IMR-90 (cell line): ENCODE measurements at places on chromosomes 1 and 21. TPM values are rescaled to one million over a fixed set of nuclear protein-coding genes. Genes with fewer than 3 reads are reported as not detected.

The KDM5B gene
- 28.2 and 28.8 TPM in 2 replicates for polyA plus RNA-seq

DNA sequence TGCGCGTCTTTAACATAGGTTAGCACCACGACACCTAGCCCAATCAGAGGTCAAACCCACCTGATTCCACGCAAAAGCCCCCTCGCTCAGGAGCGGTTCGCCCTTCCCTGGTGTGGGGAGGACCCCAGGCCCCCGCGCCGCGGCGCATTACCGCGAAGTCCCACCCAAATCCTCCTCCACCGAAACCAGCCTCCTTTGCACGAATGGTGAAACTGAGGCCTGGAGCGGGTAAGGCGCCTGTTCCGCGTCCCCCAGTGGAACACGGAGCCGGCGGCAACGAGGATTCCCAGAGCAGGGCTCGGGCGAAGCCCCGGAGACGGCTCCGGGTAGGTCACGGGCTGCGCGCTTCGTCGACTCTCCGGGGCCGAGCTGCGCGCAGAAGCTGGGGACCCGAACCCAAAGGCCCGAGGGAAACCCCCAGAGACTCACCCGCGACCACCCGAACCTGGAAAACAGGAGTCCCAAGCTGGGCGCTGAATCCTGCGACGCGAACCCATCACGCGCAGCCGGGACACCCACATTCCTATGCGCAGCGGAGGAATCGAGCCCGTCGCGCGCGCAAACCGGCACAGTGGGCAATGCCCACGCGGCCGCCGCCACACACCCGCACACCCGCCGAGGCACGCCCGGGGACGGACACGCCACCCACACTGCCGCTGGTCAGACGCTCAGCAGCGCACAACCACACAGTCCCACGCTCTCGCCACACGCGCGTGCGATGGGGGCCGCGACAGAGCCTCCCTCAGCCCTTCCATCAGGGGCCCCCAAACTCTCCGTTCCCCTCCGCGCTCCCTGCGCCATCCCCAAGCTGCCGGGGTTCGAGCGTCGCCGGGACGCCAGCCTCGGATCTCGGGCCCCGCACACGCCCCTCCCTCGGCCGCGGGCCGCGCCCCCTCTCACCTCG lies 507 bp downstream of the GLIS1 start:
- H3K27ac ChIP-seq, result peak overlapping the region; percentile 22; the same call in 1 of the 2 replicates
- no peak for DNase-seq
- peak overlapping the region; percentile 66 for H3K4me3 ChIP-seq
- H3K4me1 ChIP-seq, result peaks cover 36% of the 10 kb centered on the region

DNA sequence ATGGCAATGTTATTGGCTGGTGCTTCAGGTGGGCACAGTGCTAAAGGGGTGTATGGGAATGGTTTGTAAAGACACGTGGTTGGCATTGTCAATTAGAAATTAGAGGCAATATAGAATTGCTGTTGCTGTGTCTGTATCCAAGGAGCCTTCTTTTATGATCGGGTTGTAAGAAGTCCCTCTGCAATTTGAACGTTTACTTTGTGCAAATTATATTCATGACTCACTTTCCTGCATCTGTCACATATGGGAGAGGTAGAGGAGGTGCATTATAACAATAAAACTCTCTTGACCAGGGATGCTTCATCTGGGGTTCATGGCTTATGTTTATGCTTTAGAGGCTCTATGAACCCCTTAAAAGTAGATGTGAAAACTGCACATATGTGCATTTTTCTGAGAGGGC lies 130.4 kb upstream of the DNAH14 start:
- H3K4me1 ChIP-seq, result no peaks in the 10 kb centered on the region
- H3K4me3 ChIP-seq, result no peak overlapping the region
- DNase-seq, result no peak
- no peaks in the 10 kb centered on the region for H3K36me3 ChIP-seq
- H3K27me3 ChIP-seq, result peaks cover 3% of the 10 kb centered on the region
- no peak overlapping the region for H3K27ac ChIP-seq

DNA sequence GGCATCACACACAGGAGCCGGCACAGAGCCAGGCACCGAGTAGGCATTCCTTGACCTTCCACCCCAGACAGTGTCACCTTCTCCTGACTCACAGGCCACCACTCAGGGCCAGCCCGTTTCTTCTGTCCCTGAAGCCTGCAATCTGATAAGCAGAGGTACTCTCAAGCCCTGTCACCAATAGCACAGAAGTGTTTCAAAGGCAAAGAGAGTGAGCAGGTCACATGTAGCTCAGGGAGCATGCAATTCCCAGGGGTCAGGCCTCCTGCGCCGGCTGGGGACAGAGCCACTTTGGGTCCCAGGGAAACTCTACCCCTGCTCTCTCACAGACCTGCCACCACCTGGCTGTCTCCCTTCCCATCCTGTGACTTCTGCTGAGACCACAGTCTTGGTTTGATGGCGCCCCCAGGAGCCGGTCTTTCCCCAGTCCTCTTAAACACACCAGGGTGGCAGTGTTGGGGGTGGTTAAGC lies 13.2 kb downstream of the CAPN9 start:
- H3K36me3 ChIP-seq, result no peaks in the 10 kb centered on the region
- H3K4me1 ChIP-seq, result no peaks in the 10 kb centered on the region; the same call in 1 of the 2 replicates
- no peak overlapping the region for H3K27ac ChIP-seq
- H3K4me3 ChIP-seq, result no peak overlapping the region
- H3K27me3 ChIP-seq, result peaks cover 20% of the 10 kb centered on the region
- DNase-seq, result no peak

- peaks cover under 1% of the 10 kb centered on the region; the same call in 1 of the 2 replicates for H3K36me3 ChIP-seq
- no peak for DNase-seq
- H3K4me3 ChIP-seq, result no peak overlapping the region
- peaks cover 30% of the 10 kb centered on the region for H3K4me1 ChIP-seq
These were observed 7.1 kb downstream of the AMIGO1 start for GRCh38 chr1:109502364-109502851.

- H3K27ac ChIP-seq, result no peak overlapping the region
- DNase-seq, result no peak
- peaks cover 49% of the 10 kb centered on the region for H3K27me3 ChIP-seq
- H3K36me3 ChIP-seq, result no peaks in the 10 kb centered on the region
- H3K4me3 ChIP-seq, result no peak overlapping the region
- no peaks in the 10 kb centered on the region for H3K4me1 ChIP-seq
These were observed 3.0 kb downstream of the IGSF21 start for GRCh38 chr1:18110598-18110939.

DNA sequence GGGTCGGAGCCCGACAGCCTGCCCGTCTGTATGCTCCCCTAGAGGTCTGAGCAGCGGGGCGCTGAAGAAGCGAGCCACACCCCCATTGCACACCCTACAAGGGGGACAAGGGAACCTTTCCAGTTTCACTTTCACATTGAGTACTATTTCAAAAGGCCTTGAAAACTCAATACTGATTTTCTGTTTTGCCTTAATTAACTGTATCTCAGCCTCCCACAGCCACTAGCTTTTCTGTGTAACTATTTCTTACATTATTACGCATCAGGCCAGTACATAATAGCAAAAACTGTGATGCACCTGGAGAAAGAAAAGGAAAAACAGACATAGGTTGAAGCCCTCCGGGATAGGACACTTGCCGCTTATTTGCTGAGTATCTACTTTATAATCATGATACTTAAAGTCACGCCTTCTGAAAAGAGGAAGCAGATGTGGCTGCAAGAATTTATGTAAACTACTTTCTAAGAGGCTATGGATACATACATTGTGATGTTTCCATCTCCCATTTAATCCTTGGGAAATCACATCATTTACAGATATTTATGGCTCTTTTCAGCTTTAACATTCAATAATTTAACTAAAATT lies 1719.5 kb downstream of the MRPL39 start:
- no peaks in the 10 kb centered on the region for H3K27me3 ChIP-seq
- no peaks in the 10 kb centered on the region for H3K36me3 ChIP-seq
- H3K4me3 ChIP-seq, result no peak overlapping the region

- H3K27me3 ChIP-seq, result no peaks in the 10 kb centered on the region
- peak; percentile 45 for DNase-seq
- H3K4me1 ChIP-seq, result no peaks in the 10 kb centered on the region
- H3K27ac ChIP-seq, result no peak overlapping the region
- no peaks in the 10 kb centered on the region for H3K36me3 ChIP-seq
- H3K4me3 ChIP-seq, result no peak overlapping the region
These were observed 143.5 kb upstream of the USH2A start for GRCh38 chr1:216566641-216567205.

DNA sequence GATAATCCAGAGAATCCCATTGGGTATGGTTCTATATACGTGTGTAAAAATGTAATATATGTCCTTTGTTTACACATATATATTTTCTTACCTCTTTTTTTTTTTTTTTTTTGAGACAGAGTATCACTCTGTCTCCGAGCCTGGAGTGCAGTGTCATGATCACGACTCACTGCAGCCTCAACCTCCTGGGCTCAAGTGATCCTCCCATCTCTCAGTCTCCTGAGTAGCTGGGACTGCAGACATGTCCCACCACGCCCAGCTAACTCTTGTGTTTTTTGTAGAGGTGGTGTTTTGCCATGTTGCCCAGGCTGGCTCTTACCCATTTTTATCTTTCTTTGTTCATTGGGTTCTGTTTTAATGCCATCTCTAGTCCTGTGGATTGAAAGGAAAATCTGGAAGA lies 59.5 kb downstream of the ZBTB17 start:
- peaks cover 4% of the 10 kb centered on the region for H3K4me1 ChIP-seq
- H3K27ac ChIP-seq, result peak overlapping the region; percentile 63; the same call in 1 of the 2 replicates
- peaks cover 10% of the 10 kb centered on the region for H3K36me3 ChIP-seq
- DNase-seq, result peak; percentile 63

GRCh38 chr21:43571976-43572375 lies 87.3 kb downstream of the HSF2BP start:
- no peak for DNase-seq
- H3K4me1 ChIP-seq, result peaks cover 3% of the 10 kb centered on the region; the same call in 1 of the 2 replicates
- no peak overlapping the region for H3K4me3 ChIP-seq
- no peaks in the 10 kb centered on the region for H3K36me3 ChIP-seq
- no peak overlapping the region for H3K27ac ChIP-seq
- H3K27me3 ChIP-seq, result peaks cover 5% of the 10 kb centered on the region

GRCh38 chr21:31879241-31879650 lies 6.4 kb downstream of the HUNK start:
- no peaks in the 10 kb centered on the region for H3K36me3 ChIP-seq
- H3K27ac ChIP-seq, result no peak overlapping the region
- DNase-seq, result no peak
- peaks cover 1% of the 10 kb centered on the region; the same call in 1 of the 2 replicates for H3K4me1 ChIP-seq

The SPATA1 gene
- polyA plus RNA-seq, result 0.56 TPM in 1 of 2 replicates, not detected in the other
